ENCODE measurements at places on chromosomes 4 and X.
A peak's percentile ranks its signal among the peaks of the same experiment; 100 is the strongest.

DNA sequence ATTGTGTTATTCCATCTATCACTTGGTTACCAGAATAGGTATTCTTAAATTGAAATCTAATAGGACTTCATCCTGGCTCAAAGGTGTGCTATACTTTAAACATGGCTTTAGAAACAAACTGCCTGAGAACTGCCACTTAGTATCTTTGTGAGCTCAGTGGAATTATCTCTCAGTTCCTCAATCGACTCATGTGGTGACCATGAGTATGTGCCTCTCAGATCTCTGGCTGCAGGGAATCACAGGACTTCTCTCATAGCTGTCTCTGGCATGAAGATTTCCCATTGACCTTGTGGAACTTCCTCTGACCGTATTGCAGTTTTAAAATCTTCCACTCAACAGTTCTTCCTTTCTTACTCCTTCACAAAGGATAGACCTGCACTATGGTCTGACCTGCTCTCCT is 681.9 kb upstream of the BOD1L1 start:
- no peak for DNase-seq

DNA sequence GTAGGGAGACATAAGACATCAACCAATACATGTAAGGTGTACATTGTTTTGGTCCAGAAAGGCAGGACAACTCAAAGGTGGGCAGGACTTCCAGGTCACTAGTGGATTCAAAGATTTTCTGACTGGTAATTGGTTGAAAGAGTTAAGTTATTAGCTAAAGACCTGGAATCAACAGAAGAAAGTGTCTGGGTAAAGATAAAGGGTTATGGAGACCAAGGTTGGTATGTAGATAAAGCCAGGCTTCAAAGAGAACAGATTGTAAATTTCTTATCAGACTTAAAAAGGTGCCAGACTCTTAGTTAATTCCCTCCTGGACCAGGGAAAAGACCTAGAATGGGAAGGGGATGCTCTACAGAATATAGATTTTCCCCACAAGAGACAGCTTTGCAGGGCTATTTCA is 28.3 kb upstream of the GAB1 start:
- no peak for DNase-seq

DNA sequence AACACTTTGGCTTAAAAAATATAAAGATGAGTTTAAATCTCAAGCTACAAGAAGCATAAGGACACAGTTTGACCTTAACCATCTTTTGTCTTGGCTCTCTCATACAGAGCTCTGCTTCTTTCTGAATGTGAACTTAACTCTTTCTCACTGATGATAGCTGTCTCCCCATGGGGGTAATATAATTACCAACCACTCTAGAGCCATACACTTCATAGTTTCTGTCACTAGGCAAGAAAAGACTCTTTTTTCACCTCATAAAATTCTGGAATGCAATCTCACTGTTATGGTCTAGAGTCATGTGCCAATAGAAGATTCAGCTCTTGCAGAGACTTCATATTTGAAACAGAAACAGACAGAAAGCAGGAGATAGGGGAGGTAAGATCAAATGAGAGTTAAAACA is 481.7 kb upstream of the AGA start:
- DNase-seq = no peak

DNA sequence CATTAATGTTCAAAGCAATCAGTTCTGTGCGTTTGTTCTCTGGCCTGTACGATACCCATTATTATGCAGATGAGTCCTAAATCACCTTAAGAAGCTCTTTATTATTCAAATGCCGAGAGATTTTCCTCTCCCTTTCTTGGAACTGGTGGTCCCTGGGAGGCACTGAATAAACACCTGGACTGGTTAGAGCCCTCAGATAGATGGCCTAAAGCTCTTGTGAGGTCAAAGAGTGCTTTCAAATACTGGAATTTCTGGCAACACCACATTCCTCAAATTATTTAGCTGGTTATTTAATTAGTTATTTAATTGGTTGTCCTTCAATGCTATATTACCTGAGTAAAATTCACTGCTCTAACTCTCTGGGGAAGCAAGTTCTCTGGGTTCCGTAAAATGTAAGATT is 3.0 kb downstream of the ARHGEF38 start:
- DNase-seq = no peak

DNA sequence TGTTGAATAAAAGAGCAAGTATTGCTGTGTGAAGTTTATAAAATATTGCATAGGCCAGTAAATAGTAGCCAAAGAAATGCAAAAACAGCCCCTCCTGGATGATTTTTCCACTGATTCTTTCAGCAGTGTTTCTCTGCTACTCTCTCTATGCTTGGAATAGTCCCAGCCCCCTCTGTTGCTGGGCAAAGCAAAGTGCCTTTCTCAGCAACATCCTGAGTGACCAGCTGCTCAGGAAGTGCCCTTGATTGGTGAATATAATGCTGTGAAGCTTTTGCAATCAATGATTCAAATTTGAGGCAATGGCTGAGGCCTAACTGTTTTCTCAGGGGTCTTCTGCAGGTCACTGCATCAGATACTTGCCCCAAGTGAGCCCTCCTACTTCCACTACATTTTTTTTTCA is 656.7 kb downstream of the ZNF674 start:
- DNase-seq = peak; percentile 3

DNA sequence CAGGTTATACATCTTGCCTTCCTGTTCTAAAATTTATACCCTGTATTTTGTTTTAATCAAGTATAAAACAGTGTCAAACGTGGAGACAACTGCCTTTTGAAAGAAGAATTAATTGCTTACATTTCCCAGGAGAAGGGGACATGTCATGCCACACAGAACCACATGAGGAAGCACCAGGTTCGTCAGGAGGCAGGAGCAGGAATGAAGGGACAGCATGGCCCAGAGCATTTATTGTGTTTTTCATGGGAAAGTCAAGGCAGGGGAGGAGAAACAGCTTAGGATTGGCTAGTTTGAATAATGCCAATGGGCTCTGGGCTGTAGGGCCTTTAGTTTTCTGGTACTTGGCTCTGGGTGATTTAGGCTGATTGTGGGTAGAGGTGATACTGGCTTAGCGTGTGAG is 203.7 kb downstream of the CFAP299 start:
- no peak for DNase-seq

- DNase-seq = no peak
Observed at GRCh38 chrX:53798281-53798680, 111.8 kb upstream of the HUWE1 start.

- peak; percentile 3 for DNase-seq
Observed at GRCh38 chrX:13377550-13377934, 57.7 kb upstream of the ATXN3L start.

DNA sequence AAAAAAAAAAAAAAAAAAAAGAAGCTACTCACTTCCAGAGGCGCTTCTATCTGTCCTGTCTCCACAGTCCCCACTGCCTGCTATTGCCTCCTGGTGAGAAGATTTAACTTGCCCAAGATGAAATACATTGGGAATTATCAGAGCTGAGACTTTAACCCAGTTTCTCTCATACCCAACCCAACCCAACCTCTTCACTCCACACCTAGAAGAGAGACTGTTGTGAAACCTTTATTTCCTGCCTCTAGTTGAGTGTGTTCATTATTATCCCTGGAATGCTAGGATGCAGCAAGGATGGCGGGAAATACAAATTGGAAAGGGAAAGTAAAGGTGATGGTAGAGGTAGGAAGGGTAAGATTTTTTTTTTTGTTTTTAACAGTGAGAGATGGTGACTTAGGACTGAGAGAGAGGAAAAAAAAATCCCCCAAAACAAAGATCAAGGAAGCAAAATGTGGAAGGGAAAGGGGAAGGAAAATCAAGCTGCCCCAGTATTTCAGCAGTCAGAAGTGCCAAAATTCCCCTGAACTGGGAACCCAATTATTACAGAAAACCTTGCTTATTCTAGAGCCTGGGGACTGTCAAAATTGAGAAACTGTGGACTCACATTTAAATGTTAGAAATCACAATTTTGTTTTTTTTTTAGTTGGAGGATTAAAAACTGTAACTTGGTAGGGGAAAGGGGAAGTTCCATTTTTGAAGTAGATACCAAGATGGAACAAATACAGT is 253.0 kb downstream of the PTTG2 start:
- no peak for DNase-seq

- no peak for DNase-seq
Observed at GRCh38 chrX:1248331-1249061, 20.1 kb upstream of the CSF2RA start.

GRCh38 chrX:133412246-133412645 is 3.0 kb downstream of the GPC4 start:
- DNase-seq = no peak

DNA sequence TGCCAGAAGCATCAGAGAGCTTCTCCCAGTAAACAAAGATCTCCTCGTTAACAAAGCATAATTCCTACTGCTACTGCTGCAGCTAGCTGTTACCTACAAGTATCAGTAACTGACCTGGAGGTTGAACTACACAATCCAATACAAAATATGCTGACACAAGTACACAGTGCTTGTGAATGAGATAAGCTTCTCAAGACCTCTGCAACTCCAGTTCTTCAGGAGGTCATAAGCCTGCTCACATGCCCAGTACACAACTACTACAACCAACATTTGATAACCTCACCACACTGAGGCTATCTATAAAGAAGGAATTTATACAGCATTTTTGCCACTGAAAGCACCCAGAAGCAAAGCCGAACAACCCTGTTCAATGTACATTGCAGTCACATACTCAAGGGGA is 66.7 kb upstream of the SMARCAD1 start:
- DNase-seq = no peak

Data from body of pancreas (tissue), 4 donors.